ENCODE measurements at places on chromosomes 5 and 9.

- DNase-seq = no peak
These were observed 11.5 kb downstream of the SQSTM1 start for GRCh38 chr5:179832039-179832745.

DNA sequence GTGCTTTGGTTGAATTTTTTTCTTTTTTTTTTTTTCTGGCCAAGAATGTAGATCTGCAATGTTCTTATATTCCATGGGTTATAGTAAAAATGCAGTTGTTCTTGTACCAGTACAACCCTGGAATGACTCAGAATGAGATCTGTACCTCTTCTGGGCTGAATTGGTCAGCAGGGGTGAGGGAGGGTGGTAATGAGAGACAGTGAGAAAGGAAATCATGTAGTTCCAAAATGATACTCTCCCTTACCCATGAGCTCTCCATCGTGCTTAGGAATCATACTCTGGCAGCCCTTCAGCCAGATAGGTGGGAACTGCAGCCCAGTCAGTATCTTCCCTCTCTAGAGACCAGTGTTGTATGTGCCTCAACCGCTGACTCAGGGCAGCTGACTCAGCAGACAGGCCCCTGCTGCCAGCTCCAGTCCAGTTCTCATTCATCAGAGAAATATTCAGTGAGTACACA lies 2.1 kb upstream of the GLIS3 start:
- DNase-seq = no peak

GRCh38 chr5:165617491-165617890 lies 2112.1 kb downstream of the MAT2B start:
- DNase-seq = no peak

DNA sequence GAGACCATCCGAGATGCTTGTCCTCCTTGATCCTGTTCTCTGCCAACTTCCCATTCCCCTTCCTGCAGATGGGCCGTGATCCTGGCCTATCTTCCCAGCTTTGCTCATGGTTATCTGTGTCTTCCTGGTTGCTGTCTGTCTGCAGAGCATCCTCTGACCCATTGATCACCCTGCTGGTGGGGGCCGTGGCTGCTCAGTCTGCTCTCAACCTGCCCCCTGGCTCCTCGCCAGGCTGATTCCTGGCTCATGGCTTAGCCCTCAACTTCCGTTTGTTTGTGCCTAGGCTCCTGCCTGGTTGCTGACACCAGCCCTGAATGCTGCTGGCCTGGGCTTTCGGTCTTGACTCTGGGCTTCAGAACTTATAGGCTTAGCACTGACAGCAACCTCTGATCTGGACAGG lies 67.1 kb upstream of the SMIM15 start:
- no peak for DNase-seq

DNA sequence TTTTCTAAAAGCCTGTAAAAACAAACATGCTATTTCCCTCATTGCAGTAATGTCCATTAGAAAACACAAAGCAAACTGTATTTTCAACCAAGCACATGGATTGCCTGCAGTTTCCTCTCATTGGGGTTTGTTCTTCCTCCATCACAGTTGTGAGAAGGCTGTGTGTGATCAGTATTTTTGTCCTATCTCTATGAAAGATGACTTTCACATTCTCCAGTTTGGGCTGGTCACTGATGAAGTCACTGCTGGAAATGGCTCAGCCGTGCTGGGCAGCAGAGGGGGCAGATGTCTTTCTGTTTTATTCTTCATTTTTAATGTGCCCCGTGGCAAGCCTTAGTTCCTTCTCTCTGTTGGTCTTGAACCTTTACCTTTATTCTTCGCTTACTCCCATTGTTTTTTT lies 288.9 kb upstream of the MPDZ start:
- DNase-seq = no peak

GRCh38 chr5:149765932-149766331 lies 35.8 kb downstream of the PPARGC1B start:
- no peak for DNase-seq

GRCh38 chr9:93380410-93381060 lies 71.0 kb upstream of the FAM120A start:
- no peak for DNase-seq

GRCh38 chr9:35686222-35687203 lies 3.2 kb downstream of the TPM2 start:
- DNase-seq = no peak

- DNase-seq = no peak
These were observed 29.7 kb upstream of the ERCC6L2 start for GRCh38 chr9:95845751-95846150.

DNA sequence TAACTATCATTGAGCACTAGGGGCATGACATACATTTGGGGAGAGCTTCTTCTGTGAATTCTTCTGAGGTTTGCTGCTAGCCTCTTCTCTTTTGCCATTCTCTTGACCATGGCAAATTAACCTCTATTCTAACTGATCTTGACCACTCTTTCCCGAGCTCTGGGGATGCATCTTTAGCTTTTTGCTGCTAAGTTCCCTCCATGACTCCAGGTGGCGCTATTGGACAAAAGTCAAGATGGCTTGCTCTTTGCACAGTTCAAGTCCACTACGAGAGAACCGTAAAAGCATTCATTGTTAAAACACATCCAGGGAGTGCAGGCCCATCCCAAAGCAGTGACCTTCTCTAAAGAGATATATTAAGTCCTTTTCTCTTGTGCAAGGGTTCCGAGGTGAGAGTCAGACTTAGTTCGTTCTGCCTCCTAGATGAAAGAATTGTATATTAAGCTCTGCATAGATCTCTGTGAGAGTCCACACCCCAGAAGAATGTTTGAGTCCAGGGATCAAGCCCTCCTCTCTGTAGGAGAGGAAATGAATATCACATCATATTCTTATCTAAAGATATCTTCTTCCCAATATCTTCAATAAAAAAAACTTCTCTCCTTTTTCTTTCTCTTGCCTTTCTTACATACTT lies 1152.9 kb upstream of the CDH6 start:
- no peak for DNase-seq

- no peak for DNase-seq
These were observed 69.1 kb downstream of the OTP start for GRCh38 chr5:77569409-77569808.

GRCh38 chr9:8531826-8532415 lies 732.3 kb upstream of the DMAC1 start:
- no peak for DNase-seq

DNA sequence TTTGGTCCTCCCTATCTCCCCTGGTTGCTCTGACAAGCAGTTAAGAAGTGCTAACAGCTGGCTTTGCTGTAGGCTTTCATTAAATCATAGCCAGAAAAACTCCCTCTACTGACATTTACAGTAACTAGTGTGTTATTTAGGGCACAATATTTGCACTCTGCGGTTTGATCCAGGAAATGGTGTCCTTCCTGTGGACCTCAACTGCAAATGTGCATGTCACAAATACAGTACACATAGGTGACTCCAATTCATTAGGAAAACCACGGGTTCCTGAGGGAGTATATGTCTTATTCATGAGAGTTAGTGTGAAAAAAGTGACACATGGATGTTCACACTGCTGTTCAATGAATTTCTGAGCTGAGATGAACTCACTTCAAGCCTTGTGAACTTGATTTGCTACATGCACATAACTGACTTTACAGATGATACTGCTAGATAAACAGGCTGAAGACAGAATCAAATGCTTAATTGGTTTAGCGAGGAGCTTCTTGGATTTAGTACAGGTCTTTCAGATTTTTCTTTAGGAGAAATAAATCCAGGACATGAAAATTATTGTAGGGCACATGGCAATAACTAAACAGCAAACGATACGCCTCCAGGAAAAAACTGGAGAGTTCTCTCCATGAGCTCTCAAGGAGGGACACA lies 281.5 kb downstream of the EFNA5 start:
- DNase-seq = no peak

- no peak for DNase-seq
These were observed 57.8 kb upstream of the ANXA1 start for GRCh38 chr9:73093740-73094379.

DNA sequence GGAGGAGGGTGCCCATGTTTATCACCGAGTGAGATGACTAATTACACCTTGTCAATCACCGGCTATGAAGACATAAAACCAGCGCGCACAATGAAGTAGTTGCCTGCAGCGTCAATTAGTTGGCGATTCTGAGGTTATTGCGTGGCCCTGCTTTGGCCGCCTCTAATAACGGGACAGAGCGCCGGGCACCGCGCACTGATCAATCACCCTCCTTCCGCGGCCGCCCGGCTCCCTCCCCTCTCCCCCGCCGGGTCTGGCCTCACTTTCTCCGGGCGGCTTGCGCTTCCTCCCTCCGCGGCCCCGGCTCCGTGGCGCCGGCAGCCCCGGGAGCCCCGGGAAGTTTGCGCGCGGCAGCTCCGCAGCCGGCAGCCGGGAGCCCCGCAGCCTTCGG lies 3.3 kb upstream of the LHX2 start:
- DNase-seq = no peak

- no peak for DNase-seq
These were observed 38.5 kb downstream of the FBXL7 start for GRCh38 chr5:15538516-15538915.
